ENCODE measurements at places on chromosomes 5 and 9. TPM values are rescaled to one million over a fixed set of nuclear protein-coding genes. Genes with fewer than 3 reads are reported as not detected.
A peak's percentile ranks its signal among the peaks of the same experiment; 100 is the strongest.

FOXD1 gene
- polyA plus RNA-seq, result 0.99 TPM

SREK1IP1 gene
- 13.9 TPM for polyA plus RNA-seq

DMGDH gene
- polyA plus RNA-seq, result 2.3 TPM

FOXD4L4 gene
- polyA plus RNA-seq, result not detected

DNA sequence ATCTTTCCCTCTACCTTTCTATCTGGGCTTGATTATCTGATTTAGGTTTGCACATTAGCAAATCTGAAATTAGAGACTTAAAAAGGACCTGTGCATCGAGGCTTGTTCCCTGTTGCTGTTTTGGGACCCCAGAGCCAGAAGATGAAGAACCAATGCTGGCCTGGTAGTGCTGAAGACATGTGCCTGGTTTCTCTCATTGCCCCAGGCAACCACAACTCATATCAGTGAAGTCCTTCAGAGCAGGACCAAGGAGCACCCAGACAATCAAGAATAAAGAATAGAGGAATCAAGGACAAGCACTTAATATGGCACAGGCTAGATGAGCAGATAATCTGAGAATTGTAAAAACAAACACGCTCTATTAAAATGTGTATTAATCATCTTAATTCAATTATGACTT is 362.7 kb downstream of the DMRTA1 start:
- DNase-seq, result no peak

- DNase-seq, result no peak
Measured at GRCh38 chr5:79868163-79868670, 122.8 kb downstream of the MTX3 start.

DNA sequence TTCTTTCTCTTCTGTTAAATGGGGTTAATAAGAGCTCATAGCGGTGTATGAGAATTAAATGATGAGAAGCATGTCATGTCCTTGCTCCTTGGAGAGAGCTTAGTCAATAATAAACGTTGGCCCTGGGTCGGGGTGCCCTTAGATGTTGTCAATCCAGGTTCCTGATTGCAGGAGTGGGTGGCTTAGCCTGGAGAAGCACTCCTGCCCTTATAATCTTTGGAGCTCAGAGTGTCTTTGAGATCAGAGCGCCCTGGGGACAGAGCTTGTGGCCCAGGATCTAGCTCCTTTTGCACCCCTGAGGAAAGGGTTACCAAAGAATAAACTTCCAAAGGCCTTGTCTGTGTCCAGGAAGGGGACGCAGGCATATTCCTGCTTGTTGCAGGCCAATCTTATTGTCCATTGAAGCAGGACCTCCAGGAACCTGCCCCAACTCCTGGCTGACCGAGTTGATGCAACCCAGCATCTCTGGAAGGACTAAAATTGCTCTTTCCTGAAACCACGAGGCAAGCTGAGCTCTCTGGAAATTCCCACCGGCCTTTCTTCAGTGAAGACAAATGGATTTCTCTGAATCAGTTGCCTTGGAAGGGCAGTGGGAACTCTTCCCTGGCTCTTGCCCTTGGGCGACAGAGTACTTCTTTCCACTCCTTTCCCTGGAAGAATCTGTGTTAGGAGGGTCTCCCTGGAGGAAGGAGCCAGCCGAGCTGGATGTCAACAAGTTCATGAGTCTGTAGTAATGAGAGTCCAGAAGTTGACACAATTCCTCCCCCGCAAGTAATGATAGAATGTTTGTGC is 6.4 kb upstream of the AMBP start:
- DNase-seq, result peak; percentile 63

DNA sequence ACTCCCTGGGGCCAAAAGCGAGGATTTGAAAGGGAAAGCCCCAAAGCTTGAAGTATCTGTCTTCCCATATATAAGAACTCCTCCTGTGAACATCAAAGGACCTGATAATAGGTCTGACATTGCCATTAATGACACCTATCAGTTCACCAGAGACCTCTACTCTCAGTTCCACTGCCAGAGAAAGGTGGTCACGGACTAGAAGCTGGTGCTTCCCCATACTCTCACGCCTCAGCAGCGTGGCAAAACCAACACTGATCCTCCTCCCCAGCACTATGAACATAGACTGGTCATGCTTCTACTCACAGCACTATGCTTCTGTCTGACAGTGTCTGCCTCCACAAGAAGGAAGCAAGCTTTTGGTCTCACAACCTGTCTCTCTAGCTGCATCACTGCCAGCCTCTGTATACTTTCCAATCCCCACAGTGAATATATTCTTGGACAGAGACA is 37.9 kb downstream of the NRG2 start:
- no peak for DNase-seq

GRCh38 chr5:7364226-7364875 is 31.6 kb upstream of the ADCY2 start:
- no peak for DNase-seq

DNA sequence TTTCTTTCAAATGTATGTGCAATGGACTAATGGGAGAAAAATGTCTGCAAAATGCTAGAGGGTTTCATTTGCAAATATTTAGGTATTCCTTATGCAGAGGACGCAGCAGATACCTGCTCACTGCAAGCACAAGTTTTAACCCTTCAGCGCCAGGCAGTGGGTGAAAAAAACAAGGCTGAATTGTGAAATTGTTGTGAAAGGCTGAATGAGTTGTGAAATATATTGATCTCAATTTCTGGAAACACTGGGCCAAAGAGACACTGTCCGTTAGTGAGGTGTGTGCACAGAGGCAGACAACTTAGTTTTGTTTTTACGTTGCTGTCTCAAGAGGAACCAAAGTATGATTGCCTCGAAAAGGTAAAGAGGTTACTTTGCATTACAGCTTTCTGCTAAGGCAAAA is 18.8 kb downstream of the FUBP3 start:
- no peak for DNase-seq
